ENCODE measurements at places on chromosomes 6 and 20.

GRCh38 chr6:137095093-137095492 is 50.3 kb upstream of the IL20RA start:
- H3K4me1 ChIP-seq: no peaks in the 10 kb centered on the region
- H3K27me3 ChIP-seq: no peaks in the 10 kb centered on the region
- no peaks in the 10 kb centered on the region for H3K36me3 ChIP-seq
- no peak for DNase-seq
- no peak overlapping the region for H3K4me3 ChIP-seq

DNA sequence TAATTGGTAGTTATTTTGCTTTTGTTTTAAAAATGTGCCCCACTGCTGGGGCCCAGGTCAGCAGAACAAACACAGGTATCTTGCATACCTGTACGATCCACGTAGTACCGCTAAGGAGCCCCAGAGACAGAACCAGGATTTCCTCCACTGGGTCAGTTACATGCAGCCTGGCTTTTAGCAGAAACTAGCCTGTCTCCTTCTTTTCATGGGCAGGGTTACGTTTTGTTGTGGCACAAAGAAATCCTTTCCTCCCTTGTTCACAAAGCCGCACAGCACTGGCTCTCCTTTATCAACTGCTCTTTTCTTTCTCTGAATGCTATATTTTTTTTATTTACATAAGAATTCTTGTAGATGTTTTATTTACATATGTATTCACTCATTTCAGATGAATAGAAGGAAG is 190.3 kb upstream of the POU3F2 start:
- H3K4me1 ChIP-seq: no peaks in the 10 kb centered on the region
- H3K4me3 ChIP-seq: no peak overlapping the region
- DNase-seq: no peak
- no peaks in the 10 kb centered on the region for H3K36me3 ChIP-seq

- no peak overlapping the region for H3K4me3 ChIP-seq
- no peaks in the 10 kb centered on the region for H3K27me3 ChIP-seq
- H3K36me3 ChIP-seq: no peaks in the 10 kb centered on the region
These were observed 4.0 kb downstream of the ZBTB2 start for GRCh38 chr6:151387175-151387970.

DNA sequence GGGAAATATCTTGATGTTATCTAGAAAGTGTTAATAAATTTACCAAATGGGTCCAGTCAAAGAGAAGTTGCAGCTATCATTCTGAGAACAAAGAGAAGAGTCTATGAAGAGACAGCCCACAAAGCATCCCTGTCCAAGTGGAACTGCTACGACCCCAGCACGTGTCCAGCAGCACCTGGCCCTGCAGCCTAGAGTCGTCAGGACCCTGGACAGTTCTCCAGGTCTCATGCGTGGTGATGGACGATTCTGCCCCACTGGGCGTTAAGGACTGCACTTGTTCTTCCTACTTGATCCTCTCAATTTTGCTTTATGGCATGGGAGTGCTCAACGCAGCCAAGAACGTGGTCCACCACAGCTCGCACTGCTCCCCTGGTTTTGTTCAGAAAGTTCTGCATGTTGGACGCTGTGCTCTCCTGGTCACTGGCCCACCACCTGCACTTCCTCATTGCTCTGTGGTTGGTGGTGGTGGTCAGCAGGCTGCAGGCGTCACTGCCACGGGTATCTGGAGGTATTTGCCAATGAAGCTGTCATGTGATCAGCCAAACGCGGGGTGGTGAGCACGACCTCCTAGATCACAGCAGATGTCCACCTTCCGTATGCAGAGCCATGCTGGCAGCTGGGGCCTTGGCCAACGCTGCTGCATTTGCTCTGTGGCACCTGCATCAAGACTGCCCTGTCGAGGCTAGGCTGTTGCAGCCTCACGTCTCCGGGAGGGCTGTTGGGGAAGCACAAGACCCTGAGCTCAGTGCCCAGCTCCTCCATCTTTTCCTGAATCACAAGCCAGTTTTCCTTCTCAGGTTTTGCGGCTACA is 356.4 kb downstream of the CDH4 start:
- no peaks in the 10 kb centered on the region for H3K36me3 ChIP-seq
- no peaks in the 10 kb centered on the region for H3K4me1 ChIP-seq
- no peak overlapping the region for H3K4me3 ChIP-seq
- H3K27me3 ChIP-seq: no peaks in the 10 kb centered on the region

- no peak for DNase-seq
- no peak overlapping the region for H3K27ac ChIP-seq
- H3K4me1 ChIP-seq: no peaks in the 10 kb centered on the region
- no peak overlapping the region for H3K4me3 ChIP-seq
These were observed 49.9 kb downstream of the BMP5 start for GRCh38 chr6:55825402-55826051.

DNA sequence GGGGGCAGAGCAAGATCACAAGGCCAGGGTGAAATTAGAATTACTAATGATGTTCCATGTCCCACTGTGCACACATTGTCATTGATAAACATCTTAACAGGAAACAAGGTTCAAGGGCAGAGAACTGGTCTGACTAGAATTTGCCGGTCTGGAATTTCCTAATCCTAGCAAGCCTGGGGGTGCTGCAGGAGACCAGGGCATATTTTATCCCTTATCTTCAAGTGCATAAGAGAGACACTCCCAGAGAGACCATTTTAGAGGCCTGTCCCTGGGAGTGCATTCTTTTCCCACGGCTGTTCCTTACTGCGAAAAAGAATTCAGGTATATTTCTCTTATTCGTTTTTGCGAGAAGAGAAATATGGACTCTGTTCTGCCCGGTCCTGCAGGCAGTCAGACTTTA is 41.5 kb downstream of the CD83 start:
- no peak overlapping the region for H3K4me3 ChIP-seq
- H3K4me1 ChIP-seq: no peaks in the 10 kb centered on the region
- no peaks in the 10 kb centered on the region for H3K27me3 ChIP-seq
- no peaks in the 10 kb centered on the region for H3K36me3 ChIP-seq

DNA sequence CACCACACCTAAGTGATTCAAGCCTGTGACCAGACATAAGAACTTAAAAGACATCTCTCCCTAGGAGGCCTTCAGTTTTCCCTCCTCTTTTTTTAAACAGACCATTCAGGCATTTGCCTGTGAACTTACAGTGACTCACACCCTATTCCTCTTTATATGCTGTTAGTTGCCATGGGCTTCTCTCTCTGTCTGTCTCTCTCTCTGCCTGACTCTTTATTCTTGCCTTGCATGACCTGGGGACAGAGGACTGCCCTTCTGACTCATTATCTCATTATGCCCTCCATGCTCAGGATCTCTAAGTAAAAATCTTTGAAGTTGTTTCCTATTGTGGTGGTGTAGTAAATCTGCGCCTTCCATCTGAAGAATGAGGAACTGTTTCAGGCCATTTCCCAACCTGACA is 442.2 kb upstream of the MAN1A1 start:
- H3K4me3 ChIP-seq: no peak overlapping the region
- no peak overlapping the region for H3K27ac ChIP-seq
- no peaks in the 10 kb centered on the region for H3K27me3 ChIP-seq
- no peaks in the 10 kb centered on the region for H3K4me1 ChIP-seq
- no peaks in the 10 kb centered on the region for H3K36me3 ChIP-seq

All from common myeloid progenitor, CD34-positive (primary cell).